ENCODE measurements at places on chromosomes 2 and 18.

DNA sequence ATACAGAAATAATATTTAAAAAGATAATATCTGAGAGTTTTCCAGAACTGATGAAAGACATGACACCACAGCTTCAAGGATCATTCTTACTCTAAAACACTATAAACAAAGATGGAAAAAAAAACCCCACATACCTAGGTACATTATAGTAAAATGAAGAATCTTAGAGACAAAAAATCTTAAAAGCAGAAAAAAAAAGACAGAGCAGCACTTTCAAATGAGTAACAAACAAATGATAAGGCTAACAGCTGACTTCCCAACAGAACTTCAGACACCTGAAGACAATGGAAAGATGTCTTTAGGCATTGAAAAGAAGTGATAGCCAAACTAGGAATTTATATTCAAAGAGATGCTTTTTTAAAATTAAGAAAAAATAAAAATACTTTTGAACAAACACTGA lies 21.2 kb upstream of the AFF3 start:
- no peak for DNase-seq

GRCh38 chr2:138373993-138374408 lies 127.6 kb upstream of the SPOPL start:
- peak; percentile 43 for DNase-seq

GRCh38 chr2:94871226-94872087 lies at the start of gene TEKT4:
Gene TEKT4 (plus strand): TSS chr2:94871430. CDS start chr2:94871580, 150 bp downstream.
- no peak for DNase-seq

GRCh38 chr2:149650006-149650405 lies 62.4 kb upstream of the MMADHC start:
- no peak for DNase-seq

DNA sequence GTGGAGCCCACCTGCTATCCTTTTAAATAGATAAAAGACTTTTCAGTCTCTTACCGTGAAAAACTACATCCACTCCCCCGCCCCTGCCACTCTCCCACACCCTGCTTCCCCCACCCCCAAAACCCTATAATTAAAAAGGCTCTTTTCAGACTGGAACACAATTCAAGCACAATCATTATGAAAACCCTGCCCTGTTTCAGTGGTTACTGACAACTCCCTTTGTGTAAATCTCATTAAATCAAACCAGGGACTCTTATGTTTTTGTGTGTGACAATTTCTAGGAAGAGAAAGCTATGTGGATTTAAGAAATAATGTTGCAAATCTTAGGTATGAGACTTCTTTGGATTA lies 21.0 kb upstream of the ZNF532 start:
- DNase-seq = no peak

DNA sequence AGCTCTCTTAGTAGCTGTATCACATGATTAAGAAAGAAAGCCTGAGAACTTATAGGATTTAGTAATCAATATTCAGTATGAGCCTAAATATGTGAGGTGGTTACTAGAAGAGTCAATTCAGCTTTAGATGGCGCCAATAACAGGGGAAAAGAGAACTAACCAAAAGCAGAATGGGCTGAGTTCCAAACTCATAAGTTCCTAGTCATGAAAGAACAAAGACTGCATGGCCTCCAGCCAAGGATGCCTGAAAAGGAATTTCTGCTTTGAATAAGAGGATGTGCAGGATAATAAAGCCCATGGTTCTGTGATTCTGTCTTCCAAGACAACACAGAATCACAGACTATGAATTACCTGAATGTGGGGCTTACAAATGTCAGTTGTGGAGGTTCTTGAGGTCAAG lies 196.5 kb downstream of the SATB2 start:
- DNase-seq = no peak

DNA sequence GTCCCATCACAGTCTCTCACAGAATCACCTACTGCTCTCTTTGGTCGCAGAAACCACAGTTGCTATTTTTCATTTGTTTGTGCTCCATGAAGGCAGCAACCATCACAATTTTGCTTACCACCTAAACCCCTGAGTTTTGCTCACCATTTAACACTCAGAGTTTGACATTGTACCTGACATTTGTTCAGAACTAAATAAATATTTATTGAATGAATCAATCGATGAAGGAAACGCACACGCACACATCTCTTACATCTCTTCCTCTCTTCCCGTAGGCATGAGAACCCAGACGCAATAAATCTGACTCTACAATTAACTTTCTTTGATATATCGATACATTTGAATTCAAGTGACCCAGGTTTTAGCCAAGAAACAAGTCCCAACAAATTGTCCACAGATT lies 105.5 kb upstream of the RNF152 start:
- DNase-seq = no peak

- no peak for DNase-seq
These were observed 497 bp downstream of the CHRND start for GRCh38 chr2:232526372-232526941.

DNA sequence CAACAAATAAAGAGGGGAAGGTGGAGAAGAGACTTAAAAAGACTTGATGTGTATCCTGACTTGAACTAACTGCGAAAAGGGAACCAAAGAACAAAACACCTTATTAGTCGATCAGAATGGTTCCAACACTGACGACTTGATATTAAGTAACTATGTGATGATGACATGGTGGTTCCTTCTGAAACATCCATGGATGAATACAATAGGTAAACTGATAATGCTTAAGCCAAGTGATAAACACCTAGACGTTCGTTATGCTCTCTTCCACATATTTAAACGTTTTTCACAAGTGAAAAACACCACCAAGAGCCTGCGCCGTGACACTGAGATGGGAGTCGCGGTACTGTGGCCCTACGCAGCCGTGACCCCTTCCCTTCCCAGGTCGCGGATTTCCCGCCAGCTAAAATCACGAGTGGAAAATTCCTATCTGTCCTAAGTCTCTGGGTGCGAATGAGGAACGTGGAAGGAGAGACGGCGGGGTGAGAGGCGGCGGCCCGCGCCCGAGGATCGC lies 797 bp downstream of the TTC32 start:
- no peak for DNase-seq

DNA sequence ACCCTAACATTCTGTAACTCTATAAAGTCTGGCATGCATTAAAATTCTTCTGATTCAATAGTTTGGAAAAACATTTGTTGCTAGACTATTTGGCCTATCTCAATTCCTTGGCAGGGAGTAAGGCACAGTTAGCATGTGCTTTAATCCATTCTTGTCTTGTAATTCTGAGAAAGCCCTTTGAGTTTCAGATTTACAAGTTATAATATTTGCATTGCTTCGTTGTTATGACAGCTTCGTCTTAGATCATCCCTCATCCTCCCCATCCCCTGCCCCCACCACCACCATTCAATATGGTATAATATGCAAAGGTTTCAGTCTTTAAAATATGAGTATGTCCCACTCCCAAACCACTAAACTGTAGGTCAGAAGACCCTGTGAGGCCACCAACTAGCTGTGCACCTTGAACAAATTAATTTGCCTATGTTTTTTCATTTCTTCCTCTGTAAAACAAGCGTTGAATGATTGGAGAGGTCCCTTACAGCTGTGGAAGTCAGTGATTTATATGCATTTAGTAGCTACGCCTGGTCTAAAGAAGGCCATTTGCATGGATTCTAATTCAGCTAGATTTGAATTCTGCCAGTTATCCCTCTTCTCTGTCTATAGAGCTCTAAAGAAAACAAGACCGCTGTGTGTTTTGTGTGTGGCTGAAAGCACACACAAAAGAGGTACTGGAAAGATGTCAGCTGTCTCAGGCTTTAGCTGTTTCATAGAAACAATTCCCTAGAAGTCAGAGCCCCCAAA lies 591 bp downstream of the C2orf80 start:
- no peak for DNase-seq

DNA sequence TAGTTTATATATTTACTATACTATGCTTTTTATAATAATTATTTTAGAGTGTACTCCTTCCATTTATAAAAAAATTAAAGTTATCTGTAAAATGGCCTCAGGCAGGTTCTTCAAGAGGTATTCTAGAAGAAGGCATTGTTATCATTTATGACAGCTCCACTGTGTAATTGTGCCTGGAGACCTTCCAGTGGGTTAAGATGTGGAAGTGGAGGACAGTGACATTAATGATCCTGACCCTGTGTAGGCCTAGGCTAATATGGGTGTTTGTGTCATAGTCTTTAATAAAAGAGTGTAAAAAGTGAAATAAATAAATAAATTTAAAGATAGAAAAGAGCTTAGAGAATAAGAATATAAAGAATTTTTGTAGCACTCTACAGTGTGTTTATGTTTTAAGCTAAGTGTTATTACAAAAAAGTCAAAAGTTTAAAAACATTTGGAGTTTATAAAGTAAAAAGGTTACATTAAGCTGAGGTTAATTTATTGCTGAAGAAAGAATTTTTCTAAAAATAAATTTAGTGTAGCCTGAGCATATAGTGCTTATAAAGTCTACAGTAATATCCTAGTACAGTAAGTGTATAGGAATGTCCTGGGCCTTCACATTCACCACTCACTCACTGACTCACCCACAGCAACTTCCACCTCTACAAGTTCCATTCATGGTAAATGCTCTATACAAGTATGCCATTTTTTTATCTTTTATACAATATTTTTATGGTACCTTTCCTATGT lies 190.0 kb upstream of the SESTD1 start:
- DNase-seq = no peak

GRCh38 chr2:7835693-7836680 lies 845.9 kb upstream of the ID2 start:
- no peak for DNase-seq

DNA sequence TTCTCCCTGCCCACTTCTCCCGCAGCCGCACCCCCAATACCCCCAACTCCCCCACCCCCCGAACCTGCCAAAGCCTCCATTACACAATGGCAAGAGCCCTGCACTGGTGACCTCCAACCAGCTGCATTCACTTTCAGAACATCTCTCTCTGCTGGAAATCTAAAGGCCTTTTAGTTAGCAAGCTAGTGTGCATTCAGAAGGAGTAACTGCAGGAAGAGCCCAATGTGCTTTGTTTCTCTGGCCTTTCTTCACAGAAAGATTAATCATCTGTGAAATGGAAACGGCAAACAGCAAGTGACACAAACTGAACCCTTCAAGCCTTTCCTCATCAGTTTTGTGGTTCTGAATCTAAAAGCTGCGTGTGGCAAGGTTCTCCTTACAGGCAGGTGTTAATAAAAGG lies 124.2 kb downstream of the OLA1 start:
- DNase-seq = no peak

DNA sequence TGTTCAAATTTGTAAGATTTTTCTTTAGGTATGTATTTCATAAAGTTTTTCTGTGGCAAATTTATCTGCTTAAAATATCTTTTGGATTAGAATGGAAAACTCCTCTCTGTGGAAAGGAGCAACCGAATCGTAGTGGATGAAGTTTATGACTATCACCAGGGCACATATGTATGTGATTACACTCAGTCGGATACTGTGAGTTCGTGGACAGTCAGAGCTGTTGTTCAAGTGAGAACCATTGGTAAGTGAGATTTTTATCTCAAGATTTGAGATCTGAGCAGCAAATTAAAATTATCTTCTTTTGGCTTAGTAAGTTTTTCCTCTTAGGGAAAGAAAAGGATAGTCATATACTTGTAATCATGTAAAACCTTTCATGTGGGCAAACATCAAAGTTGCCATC lies 14.2 kb downstream of the IL18RAP start:
- no peak for DNase-seq

- DNase-seq = no peak
These were observed 250.7 kb downstream of the VAPA start for GRCh38 chr18:10164271-10165071.

DNA sequence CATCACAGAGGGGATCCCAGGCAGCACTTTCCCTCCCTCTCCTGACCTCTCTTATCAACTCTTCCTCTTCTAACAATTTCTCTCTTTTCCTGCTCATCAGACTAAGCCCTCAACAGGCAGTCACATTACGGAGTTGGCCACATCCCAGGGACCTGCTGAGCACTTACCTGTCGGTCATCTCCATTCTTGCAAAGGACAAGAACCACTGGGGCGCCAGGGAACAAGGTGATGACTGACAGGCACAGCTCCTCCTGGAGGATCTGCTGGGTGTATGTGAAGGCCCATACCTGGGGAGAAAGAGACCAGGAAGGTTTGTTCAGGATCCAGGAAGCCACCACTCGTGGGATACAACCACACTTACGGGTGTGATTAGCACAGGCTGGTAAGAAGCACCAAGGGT lies 104.8 kb upstream of the CAPN13 start:
- DNase-seq = no peak
